Activated CD4-positive, alpha-beta T cell treated with anti-CD3 and anti-CD28 coated beads, Interleukin-2, amount 50 U/mL, for 16 hours (primary cell): ENCODE measurements at places on chromosomes 16 and 17.
A peak's percentile ranks its signal among the peaks of the same experiment; 100 is the strongest.

DNA sequence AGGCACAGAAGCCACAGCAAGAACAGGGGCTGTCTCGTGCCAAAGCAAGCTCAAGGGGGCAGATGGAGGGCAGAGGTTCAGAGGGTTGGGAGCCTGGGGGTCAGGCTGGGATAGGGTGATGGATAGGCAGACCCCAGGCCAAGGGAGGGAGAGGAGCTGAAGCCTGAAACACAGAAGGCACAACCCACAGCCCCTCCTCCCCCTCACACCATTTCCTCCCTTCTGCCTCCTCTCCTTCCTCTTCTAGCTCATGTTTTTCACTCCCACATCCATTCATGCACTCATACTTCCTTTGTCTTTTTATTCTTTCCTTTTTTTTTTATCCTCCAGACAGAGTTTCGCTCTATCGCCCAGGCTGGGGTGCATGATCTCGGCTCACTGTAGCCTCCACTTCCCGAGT lies 61.1 kb downstream of the SOCS1 start:
- DNase-seq, result no peak

GRCh38 chr17:28491286-28491685 lies 14.9 kb upstream of the FOXN1 start:
- no peak for DNase-seq

DNA sequence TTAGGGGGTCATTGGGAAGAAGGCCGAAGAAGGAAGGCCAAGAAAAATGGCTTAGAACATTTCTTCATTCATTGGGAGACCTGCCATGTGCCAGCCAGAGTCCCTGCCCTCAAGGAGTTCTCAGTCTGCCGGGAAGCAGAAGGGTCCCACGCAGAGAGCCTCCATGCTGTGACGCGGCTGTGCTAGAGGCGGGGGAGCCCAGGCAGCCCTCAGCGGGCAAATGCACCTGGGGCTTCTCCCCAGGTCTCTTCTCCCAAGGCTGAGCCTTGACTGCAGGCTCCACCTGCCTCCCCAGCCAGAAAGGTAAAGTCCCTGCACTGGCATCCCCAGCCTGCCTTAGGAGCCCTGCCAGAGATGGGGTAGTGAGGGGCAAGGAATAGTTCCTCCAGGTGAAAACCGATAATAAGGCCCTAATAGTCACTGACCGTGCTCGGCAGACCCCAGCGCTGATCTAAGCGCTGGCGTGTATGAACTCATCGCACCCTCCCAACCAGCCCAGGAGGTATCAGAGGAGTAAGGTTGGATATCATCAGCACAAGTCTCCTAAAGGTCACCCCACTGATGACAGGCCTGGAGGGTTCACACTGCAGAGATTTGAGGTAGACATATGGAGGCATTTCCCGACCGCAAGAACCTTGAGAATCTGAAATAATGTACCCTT lies 6.0 kb upstream of the CDR2L start:
- DNase-seq, result no peak

GRCh38 chr16:76265434-76266045 lies 11.7 kb upstream of the CNTNAP4 start:
- peak; percentile 49 for DNase-seq

DNA sequence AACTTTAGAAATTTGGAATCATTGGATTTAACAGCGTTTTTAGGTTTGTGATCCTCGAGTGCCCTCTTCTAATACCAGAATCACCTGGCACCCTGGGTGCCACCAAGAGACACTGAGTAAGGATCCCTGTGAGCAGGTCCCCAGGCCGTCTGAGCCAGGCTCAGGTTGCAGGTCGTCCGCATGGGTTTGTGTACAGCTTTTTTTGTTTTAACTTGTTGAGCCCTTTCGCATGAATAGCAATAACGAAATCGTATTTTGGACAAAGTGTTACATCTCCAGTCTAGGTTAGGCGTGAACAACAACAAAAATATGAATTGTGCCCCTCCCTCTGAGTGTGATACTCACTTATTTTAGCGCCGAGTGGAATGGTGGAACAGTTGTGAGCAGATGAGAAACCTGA lies 10.9 kb downstream of the USP10 start:
- DNase-seq, result no peak

DNA sequence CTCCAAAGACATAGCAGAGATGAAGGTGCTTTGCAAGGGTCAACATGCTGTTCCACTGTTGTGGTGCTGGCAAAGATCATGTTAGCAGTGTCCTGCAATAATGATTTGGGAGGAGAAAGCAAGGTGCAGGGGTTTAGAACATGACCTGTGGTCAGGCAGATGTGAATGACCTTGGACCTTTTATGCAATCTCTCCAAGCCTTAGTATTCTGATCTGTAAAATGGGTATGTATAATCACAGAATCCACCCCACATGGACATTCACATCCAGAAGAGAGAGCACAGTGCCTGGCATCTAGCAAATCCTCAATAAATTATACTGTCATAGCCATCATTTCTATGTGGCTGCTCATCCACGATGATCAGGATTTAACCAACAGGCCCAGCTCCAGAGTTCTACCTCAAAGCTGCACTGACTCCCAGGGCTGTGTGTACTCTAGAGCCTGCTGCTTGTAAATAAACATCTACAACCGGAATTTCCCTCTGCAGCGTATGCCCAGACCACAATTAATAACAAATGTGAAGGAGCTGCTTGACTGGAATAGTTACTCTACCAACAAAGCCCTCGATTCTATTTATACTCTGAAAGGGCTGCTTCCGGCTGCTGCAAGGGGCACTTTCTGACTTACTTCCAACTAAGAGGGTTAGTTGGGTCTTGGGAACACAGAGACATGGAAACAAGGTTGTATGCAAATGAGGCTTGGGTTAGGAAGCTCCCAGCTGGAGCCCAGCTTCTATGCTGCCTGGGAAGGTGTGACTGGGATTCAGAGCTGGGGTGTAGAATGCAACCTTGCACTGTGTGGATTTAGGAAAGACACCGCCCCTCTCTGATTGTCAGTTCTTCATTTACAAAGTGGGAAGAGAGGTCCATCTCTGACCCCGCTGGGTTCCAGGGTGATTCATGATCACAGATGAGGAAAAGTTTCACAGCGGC lies 265.2 kb downstream of the XYLT1 start:
- no peak for DNase-seq

DNA sequence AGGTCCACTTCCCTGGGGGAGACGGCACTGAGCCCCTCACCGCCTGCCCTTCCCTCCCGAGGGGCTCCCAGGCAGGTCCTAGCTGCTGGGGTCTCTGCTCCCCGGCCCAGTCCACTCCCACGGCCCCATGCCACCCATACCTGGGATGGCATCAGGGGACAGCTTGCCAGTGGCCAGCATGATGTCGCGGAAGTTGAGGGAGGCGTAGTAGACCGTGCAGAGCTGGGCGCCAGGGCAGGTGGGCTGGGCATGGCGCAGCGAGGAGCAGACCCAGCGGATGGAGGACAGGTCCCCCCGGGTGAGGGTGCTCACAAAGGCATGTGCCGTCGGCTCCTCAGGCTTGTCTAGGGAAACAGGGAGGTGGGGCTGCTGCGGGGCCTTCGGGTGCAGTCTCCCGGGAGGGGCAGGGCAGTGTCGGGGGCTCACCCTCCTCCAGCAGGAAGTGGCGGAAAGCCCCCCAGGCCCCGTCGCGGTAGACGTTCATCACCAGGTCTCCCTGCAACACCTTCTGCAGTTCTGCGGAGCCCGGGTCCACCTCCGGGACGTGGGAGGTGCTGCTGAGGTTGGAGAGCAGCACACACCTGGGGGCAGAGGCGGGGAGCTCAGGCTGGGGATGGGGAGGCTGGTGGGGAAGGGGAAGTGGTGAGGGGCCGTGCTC lies 13.5 kb downstream of the FASN start:
- no peak for DNase-seq

DNA sequence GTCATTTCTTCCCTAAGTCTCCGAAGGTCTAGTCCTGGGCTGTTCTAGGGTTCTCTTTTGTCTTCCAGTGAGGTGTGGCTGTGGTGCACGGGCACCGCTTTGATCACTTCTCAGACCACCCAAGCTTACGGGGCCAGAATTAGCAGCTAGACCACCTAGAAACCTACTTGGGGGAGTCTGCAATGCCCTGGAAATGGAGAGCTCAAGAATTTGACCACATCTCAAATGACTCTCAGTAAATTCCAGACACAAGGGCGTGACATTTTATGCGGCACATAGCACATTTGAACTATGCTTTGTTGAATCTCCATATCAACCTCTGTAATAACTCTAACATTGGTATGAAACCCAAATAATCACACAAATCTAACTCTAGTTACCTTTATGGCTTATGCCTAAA lies 24.9 kb downstream of the TRIM16 start:
- DNase-seq, result no peak

DNA sequence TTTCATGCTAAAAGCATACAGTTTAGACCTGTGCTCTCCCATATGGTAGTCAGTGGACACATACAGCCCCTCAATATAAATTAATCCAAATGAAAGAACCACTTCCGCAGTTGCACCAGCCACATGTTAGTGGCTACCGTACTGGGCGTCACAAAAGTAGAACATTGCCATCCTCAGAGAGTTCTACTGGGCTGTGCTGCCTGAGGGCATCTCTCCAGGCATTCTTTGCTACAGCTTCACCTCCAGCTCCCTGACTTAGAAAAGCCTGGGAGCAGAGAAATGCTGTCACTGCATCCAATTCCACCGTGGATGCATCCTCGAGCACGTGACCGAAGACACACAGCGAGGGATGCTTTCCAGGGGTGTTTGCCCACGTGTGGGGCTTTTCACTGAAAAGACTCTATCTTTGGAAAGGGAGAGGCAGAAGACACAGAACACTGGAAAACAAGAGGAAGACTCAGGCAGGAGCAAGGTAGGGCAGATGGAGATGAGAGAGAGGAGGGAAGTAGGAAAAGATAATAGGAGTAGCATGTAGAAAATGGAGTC lies 86.4 kb downstream of the GAS7 start:
- DNase-seq, result no peak

GRCh38 chr17:18278867-18279266 lies 18.4 kb downstream of the MIEF2 start:
- DNase-seq, result no peak

DNA sequence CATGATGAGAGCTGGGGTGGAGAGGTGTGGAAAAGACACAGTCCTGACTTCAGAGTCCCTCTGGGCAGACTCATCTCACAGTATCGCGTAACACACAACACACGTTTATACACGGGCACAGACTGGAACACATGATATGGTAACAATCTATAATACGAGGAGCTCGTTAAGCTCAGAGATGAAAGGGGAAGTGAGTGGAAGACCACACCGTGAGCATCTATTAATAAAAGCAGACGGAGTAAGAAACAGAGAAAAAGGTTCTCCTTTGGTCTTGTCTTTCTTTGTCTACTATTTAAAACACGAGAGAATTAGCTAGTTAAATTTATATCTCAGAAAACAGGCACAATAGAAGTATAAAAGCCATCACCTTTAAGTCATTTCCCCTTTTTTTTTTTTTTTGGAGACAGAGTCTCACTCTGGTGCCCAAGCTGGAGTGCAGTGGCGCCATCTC lies 13.5 kb downstream of the ANKRD11 start:
- no peak for DNase-seq

DNA sequence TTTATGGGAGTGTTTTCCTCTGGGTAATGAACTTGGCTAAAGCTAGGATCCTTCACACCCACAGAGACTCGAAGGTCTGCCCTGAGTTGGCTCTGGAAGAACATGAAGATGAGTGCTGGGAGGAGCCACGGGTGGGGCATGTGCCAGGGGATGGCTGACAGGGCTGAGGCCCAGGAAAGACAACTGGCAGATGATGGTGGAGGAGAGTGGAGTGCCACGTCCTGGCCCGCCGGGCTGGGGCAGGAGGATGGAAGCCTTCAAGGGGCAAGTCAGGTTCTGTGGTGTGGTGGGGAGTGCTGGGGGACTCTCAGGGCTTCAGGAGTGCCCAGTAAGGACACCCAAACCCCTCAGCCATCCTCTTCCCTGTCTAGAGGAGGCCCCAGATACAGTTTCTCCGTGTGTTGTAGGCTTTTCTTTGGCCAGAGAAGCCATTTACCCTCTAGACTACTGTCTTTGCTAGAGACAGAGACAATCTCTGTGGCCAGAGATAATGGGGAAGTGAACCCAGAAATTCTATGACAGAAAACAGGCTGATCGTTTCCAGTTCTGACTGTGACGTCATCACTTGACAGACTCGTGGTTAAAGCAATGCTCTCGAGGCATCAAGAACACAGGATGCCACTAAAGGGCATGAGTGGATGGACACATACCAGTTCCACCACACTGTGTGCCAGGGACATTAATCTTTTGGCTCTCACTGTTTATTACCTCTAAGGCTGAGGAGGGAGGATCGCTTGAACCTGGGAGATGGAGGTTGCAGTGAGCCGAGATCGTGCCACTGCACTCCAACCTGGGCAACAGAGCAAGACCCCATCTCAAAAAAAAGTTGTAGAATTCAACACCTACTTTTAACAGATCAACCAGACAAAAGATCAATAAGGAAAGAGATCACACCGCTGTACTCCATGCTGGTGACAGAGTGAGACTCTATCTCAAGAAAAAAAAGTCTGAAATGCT lies 18.6 kb upstream of the SLC5A10 start:
- DNase-seq, result peak; percentile 44

- peak; percentile 79 for DNase-seq
Observed at GRCh38 chr17:27381007-27381501, 75.2 kb upstream of the KSR1 start.

- peak; percentile 47 for DNase-seq
Observed at GRCh38 chr16:58054289-58054688, 28.7 kb downstream of the MMP15 start.

DNA sequence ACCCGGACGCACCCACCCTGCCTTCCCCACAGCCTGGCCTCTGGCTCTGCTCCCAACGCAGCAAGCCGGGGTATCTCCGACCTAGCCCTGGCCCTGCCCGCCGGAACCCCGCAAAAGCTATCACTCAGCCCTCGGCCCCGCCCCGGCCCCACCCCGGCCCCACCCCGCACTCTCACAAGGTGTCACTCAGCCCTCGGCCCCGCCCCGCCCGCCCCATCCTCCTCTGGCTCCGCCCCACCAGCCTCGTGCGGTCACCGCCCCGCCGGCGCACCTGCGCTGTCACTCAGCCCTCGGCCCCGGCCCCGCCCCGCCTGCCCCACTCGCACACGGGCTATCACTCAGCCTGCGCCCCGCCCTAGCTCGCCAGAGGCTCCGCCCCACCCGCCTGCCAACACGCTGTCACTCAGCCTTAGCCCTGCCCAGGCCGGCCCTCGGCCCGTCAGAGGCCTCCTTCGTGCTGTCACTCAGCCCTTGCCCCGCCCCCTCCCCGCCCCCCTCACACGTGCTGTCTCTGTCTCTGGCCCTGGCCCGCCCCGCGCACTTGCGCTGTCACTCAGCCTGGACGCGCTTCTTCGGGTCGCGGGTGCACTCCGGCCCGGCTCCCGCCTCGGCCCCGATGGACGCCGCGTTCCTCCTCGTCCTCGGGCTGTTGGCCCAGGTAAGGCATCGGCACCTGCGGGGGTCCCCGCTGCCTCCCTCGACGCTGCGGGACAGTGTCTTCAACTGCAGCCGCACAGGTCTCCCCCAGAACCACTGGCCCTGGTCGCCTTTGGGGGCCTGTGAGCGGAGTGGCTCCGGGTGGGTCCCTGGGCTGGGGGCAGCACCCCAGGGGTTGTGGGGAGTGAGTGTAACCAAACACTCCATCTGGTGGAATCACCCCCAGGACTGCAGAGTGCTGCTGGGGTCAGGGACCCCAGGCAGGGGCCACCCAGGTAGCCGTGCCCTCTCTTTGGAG lies at the start of gene CDH15:
TSS of gene CDH15 (plus strand) at position 533 of the 955 bp plus-strand sequence. CDS start at position 617, 84 bp downstream.
- peak; percentile 97 for DNase-seq

- no peak for DNase-seq
Observed at GRCh38 chr17:7590743-7591142, 849 bp upstream of the SOX15 start.
